ENCODE measurements at places on chromosomes 2 and 18.
A peak's percentile ranks its signal among the peaks of the same experiment; 100 is the strongest.

- DNase-seq, result no peak
Measured at GRCh38 chr2:12046641-12047040, 300.2 kb downstream of the LPIN1 start.

GRCh38 chr2:524442-524841 is 152.8 kb downstream of the TMEM18 start:
- no peak for DNase-seq

GRCh38 chr2:39290433-39290832 is 46.7 kb upstream of the CDKL4 start:
- no peak for DNase-seq

GRCh38 chr18:9846162-9846925 is 39.4 kb upstream of the TXNDC2 start:
- DNase-seq, result no peak

DNA sequence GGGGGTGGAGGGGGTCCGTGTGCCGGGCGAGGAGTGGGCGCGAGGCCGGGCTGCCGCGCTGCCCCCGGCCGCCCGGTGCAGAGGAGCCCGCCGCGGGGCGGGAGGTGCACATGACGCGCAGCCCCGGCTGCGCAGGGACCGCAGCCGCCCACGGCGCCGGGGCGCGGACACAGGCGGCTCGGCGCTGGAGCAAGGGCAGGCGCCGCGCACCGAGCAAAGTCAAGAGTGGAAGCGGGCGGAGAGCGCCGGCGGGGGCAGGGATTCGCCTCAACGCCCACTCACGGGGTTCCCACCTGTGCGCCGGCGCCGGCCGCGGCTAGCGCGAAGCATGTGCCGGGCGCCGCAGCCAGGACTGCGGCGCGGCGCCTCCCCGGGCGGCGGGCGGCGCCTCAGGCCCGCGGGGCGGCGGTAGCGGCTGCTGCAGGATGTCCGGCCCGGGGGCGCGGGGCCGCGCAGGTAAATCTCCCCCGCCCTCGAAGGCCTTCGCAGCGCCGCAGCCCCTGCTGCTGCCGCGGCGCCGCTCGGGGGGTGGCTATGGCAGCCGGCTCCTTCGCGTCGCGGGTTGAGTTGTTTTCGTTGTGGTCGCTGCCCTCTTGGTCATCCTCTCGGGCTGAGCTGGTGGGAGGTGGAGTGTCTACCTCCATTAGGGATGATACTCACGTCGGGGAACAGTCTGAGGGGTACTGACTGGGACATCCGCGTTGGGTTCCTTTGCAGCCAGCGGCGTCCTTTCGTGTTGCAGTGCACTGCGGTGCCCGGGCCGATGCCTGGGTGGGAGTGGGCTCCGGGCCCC is 216.3 kb upstream of the DTNA start:
- peak; percentile 65 for DNase-seq

DNA sequence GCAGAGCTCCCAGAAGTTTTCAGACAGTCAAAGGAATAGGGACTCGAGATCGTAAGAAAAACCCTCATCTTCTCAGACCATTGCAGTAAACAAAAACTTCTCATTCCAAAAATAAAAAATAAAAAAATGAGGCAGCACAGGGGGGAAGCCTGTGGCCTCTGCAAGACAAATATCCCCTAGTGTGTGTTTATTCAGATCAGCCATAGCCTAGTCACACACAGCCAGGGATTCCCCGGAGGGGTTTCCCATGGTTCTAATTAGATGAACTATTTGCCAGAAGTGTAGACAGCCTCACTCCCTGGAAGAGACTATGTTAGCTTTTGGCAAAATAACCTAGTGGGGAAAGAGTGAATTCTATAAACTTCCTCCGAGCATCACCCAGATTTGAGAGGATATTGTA is 122.9 kb upstream of the KLF7 start:
- DNase-seq, result no peak

- no peak for DNase-seq
Measured at GRCh38 chr2:59957504-59957903, 596.0 kb downstream of the BCL11A start.

GRCh38 chr2:1750933-1751766 is 6.8 kb upstream of the PXDN start:
- peak; percentile 88 for DNase-seq

- no peak for DNase-seq
Measured at GRCh38 chr2:191692502-191693115, 14.7 kb downstream of the NABP1 start.

DNA sequence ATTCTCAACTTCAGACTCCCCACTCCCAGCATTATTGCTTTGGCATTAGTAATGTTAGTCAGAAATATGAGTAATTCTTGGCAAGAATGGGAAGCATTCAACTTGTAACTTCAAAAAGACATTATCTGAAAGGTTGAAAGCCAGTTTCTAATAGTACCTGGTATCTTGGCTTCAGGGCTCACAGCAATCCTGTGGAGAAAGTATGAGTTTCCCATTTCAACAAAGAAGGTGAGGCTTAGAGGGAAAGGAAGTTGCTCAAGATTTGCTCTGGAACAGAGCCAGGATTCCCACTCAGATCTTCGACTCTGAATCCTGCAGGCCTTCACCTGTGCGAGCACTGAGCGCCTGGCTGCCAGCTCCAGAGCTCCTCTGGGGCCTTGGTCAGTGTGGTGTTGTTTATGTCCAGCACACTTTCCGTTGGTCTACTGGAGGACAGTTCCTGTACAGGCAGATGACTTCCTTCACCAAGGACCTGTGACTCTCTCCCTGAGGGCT is 136.1 kb downstream of the MCFD2 start:
- DNase-seq, result no peak

DNA sequence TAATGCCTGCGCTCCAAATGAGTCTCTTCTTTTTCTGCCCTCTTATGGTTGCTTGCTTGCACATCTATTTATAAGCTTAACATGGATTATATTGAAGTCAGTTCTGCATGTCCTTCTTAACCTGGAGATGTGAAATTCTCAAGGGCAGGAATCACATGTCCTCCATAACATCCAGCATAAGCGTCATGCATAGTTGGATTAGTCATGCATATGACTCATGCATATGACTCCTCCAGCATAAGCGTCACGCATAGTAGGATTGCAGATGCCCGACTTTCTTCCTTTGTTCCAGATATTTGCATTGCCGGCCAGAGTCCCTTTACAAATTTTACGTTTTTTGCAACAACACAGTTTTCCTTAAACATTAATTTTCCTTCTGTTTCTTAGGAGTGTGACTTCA is 308.6 kb downstream of the TGIF1 start:
- DNase-seq, result no peak

GRCh38 chr2:137123226-137123625 is 357.9 kb downstream of the THSD7B start:
- no peak for DNase-seq

DNA sequence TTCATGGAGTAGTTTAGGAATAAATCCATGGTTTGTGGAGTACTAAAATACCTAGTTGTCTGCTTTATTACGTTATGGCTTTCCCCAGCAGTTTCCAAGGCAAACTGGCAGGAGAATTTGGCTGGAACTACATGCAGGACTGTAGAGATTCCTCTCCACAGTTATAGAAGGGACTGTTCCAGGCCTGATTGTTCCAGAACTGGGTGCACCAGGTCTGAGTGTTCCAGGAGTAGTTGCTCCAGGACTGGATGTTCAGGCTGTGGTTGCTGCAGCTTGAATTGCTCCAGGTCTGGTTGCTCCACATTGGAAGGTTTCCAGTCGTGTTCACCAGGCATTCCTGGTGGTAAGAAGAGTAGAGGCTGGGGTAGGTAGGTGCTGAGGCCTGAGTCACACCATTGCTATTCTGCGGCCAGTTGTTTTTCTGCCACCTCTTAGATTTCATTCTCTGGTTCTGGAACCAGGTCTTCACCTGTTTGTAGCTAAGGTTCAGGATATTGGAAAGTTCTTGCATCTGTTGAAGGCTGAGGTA is 28.1 kb downstream of the SGPP2 start:
- DNase-seq, result no peak

GRCh38 chr2:219630770-219631405 is 3.5 kb downstream of the SLC4A3 start:
- no peak for DNase-seq

DNA sequence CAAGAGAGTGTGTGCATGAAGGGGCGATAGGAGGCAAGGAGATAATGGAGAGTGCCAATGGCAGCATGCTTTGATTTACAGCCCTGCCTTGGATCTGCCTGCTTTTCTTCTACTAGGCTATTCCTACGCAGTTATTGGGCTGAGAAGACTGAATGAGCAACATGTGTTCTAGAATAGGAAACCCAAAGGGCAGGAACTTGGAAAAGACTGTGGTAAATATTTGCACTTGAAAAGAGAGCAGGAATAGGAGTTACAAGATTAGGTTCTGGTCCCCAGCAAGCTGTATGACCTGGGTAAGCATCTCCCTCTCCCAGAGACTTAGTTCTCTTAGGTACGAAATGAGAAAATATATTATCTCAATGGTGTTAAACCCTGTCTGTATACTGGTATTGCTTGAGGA is 367.7 kb downstream of the CLIP4 start:
- DNase-seq, result no peak

DNA sequence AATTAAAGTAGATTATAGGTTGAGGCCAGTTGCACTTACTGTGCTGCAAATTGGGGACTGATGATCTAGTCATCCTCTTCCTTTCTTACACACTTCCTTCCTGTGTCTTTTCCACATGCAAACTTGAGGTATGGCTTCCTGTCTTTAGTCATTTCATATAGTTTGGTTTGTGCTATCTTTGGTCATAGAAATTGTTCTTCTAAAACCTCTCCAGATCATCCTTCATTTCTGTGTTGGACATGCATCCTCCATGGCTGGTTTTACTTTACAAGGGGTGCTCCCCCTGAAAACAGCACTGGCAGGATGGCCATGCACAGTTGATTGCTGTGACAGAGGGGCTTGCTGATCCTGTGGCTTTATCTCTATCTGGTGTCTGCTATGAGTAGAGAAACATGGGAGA is 36.5 kb downstream of the MGAT5 start:
- DNase-seq, result no peak

DNA sequence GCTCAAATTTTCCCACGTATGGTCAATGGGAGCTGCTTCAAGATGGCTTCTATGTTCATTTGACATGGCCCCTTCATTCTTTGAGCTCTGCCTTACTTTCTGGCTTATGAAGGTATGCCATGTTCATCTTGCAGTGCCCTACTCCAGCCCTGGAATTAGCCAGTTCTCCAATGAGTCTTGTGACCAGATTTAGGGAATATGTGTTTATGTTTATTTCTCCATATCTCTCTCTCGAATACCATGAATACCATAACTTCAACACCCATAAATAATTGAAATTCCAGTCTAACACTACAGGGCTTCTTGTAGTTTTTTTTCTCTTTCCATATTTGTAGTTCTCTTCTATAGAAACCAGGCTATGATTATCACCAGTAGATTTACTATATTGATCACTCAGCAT is 39.7 kb downstream of the EPB41L5 start:
- DNase-seq, result no peak

GRCh38 chr2:64268330-64269048 is 124.3 kb upstream of the PELI1 start:
- DNase-seq, result no peak

DNA sequence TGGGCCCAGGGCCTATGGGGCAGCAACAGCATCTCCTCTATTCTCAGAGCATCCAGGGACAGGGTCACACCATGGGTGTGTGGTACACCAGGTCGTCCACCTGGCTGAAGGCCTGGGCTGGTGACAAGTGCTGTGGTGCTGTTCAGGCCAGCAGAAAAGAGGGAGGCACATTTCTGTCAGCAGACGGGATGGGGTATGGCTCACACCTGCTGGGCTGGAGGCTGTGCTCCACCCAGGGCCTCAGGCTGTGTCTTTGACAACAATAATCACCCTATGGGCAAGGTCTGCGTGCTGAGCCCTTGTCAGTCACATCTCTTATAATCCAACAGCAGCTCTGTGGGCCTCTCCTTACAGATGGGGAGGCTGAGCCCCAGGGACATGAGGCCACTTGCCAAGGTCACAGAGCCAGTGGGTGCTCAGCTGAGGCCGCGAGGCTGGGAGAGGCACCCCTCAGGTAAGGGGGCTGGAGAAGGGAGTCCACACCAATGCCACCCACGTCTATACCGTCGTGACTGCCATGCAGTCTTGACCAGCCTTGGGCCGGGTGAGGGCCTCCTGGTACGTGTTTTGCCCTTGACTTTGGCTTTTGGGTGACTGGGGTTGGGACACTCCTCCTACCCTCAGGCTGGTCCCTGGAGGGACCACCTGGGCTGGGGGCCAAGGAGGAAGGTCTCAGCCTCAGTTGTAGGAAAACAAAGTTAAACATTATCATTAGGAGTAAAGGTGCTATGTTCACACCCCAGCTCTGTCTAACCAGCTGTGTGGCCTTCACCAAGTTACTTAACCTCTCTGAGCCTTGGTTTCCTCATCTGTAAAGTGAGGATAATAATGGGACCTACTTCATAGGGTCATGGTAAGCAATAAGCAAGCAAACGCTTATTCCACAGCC is 5.6 kb upstream of the HS6ST1 start:
- DNase-seq, result no peak

GRCh38 chr2:134225841-134226240 is 28.0 kb upstream of the MGAT5 start:
- no peak for DNase-seq

DNA sequence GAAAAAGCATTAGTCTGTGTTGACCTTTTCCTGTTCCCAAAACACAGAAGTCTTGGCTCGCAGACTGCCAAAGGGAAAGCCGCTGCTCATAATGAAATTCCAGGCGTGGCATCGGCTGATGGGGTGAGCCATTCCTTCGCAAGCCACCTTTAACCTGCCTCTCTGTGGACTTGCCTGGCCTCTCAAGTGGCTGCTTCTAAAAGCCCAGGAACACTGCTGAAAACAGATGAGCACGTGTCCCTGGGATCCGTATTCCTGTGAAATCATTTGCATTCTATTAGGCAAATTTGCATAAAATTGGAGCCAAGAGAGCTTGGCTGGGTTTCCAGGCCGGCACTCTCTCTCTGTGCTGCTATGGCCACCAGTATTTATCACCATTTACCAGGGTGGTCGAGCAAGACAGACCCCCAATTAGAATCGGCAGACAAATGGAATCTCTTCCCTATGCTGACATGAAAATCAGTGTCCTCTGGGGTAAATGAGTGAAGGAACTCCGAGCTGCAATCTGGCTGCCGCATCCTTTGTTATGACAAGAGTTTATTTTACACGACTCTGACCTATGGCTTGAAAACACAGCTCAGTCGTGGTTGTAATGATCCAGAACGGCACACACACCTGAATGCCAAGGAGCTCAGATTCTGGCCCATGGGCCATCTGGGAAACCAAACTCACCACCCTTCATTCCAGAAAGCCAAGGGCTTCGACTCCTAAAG is 21.7 kb downstream of the BCL2 start:
- DNase-seq, result no peak

Data from H9 (cell line).